ENCODE measurements at places on chromosomes 3 and 15.

- DNase-seq, result no peak
Observed at GRCh38 chr3:10757021-10757820, 58.8 kb upstream of the SLC6A11 start.

- DNase-seq, result no peak
Observed at GRCh38 chr15:59298225-59298853, 74.3 kb downstream of the MYO1E start.

- DNase-seq, result no peak
Observed at GRCh38 chr3:39127908-39128304, 20.4 kb downstream of the TTC21A start.

- DNase-seq, result no peak
Observed at GRCh38 chr3:24915639-24916038, 421.0 kb upstream of the THRB start.

GRCh38 chr15:40766194-40766815 is 2.4 kb downstream of the GCHFR start:
- DNase-seq, result no peak

DNA sequence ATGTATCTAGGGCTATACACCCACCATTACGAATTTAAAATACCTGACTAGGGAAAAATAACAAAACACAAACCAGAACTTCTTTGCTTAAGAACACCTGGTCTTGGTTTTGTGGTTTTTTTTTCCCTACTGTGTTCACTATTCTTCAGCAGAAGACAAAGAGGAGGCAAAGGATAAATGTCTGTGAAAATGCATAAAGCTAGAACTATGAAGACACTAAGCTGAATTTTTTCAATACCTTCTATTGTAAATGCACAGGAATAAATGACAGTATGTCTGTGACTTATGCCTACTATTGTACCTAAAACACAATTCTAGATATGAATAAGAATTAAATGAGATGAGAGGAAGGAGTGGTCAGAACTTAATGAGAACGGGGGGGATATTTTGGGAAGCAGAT is 86.9 kb downstream of the TBL1XR1 start:
- DNase-seq, result no peak

- no peak for DNase-seq
Observed at GRCh38 chr15:29676961-29677402, 145.3 kb downstream of the TJP1 start.

GRCh38 chr3:185056908-185057307 is 96.0 kb downstream of the C3orf70 start:
- no peak for DNase-seq

DNA sequence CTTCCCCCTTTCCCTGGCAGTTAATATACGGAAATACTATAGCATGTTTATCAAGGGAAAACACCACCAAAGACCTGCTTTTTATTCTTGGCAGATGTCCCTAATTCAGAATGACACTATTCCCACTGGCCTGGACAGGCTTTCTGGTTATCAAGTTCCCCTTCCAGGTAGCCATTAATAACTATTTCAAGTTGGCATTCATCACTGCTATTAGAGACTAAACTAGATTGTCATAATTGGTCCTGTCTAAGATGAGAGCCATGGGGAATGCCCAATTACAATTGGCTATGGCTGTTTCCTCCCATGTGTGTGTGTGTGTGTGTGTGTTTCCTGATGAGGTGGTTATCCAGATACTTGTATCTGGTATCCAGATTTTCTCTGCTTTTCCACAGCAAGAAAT is 608.1 kb downstream of the SQOR start:
- DNase-seq, result no peak

DNA sequence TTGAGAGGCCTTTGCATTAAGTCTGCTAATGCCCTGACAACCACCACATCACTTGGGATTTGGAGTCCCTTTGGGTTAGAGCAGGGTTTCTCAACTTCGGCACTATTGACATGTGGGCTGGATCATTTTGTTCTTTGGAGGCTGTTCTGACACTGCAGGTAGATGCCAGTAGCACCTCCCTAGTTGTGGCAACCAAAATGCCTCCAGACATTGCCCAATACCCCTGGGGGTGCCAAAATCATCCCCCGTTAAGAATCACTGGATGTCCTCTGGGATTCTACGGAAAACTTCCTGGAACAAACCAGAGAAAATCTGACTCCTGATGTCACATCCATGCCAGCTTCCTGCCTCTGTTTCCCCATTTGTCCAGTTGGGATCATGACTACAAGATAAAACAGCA is 37.2 kb upstream of the BLM start:
- no peak for DNase-seq

DNA sequence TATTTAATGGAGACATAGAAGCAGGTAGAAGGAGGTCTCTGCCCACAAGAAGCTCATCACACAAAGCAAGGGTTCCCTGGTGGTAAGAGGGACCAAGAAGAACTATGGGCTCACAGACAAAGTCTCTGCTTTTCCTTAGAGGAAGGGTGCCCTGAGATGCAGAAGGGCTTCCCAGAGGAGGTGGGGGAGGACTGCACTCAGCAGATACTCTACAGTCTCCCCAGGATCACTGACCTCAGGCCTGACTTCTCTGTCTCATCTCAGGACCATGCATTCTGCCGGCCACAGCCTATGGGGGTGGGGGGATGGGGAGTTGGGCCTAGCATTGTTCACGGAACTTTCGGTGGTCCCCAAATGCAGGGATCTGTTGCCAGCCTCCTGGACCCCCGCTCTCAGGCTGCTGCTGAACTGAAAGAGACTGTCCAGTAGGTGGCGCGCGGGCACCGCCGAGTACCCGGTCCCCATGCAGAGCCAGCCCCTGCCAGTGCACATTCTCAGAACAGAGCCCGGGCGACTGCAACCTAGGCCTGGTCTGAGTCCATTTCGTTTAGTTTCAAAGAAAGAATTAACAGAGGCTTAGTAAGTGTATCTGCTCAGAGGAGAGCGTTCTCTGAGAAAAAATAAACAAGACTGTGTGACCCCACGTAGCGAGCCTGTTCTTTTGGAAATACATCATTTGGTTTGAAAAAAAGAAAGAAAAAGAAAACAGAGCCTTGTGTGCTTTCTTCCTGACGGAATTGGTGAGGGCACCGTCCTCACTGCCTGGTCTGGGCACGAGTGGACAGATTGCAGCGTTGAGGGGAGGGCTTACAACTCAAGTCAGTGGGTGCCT is 74.1 kb downstream of the LRTM1 start:
- no peak for DNase-seq

DNA sequence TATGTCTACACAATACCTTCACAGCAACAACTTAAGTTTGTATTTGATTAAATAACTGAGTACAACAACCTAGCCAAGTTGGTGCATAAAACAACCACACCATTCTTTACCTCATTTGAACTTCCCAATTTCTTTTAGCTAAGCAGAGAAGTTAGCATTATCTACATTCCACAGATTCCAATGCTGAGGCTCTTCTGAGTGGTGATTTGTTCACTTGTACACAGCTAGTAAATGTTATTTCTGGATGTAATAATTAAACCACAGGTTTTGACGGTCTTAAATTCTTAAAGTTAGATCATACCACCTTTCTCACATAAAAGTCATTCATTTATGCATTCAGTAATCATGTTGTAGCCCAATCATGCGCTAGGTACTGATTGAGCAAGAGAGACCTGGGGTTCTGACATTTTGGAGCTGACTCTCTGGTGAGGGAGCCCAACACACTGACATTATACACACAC is 102.5 kb downstream of the SST start:
- DNase-seq, result no peak

DNA sequence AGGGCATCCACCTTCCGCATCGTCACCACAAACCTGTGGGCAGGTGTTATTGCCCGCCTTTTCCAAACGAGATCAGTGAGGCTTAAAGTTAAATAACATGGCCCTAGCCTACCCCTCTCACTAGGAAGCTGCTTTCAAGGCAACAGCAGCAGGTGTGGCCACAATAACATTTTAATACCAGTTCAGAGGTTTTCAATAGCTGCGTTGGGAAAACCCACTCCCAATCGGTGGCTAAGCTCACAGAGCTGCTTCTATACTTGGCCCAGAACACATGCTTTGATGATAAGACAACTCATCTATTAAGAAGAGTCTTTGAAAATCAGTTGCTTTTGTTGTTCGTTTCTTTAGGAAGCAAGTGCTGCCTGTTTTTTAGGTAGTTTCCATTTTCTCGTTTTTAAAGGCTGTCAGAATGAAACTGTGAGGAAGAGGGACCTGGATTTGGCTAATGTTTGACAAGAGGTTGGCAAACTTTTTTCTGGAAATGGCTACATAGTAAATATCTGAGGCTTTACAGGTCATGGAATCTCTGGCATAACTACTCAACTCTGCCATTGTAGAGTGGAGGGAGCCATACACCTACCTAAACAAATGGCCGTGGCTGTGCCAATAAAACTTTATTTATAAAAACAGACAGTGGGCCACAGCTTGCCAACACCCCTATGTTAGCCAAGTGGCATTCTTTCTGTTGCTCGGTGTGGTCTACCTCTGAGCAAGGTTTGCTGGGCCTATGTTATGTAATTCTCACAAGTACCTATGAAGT is 179.6 kb downstream of the FEZF2 start:
- DNase-seq, result no peak

GRCh38 chr3:3165241-3165640 is 14.2 kb downstream of the CRBN start:
- no peak for DNase-seq

- DNase-seq, result no peak
Observed at GRCh38 chr3:111861391-111861790, 2.3 kb downstream of the PHLDB2 start.

- no peak for DNase-seq
Observed at GRCh38 chr15:68818066-68818768, 2.5 kb downstream of the ANP32A start.

DNA sequence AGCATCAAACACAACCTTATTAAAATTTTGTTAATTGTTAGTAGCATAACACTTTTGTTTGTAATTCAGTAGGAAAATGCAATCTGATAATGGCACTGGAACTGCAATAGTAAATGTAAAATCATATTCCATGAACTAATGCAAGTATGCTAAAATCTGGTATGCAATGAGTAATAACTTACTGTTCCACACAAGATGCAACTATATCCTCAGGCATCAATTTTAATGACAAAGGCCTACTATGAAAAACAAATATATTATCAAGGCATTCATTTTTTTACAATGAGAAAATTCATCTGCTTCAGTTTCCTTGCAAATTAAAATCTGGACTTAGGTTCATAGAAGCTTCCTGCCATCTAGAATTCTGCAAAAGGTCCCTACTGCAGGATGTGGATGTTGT is 1.4 kb upstream of the NSMCE3 start:
- DNase-seq, result no peak

DNA sequence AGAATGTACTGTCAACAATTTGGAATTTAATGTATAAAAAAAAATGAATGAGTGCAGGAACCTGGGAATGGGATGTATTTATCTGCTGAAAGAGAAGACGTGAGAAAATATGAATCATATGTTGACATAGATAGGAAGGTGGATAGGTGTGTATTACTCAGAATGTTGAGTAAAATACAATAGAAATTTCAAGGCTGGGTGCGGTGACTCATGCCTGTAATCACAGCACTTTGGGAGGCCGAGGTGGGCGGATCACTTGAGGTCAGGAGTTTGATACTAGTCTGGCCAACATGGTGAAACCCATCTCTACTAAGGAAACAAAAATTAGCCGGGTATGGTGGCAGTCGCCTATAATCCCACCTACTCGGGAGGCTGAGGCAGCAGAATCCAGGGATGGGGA is 202.8 kb downstream of the CADM2 start:
- DNase-seq, result no peak

GRCh38 chr15:95410757-95411156 is 919.7 kb upstream of the NR2F2 start:
- DNase-seq, result no peak

DNA sequence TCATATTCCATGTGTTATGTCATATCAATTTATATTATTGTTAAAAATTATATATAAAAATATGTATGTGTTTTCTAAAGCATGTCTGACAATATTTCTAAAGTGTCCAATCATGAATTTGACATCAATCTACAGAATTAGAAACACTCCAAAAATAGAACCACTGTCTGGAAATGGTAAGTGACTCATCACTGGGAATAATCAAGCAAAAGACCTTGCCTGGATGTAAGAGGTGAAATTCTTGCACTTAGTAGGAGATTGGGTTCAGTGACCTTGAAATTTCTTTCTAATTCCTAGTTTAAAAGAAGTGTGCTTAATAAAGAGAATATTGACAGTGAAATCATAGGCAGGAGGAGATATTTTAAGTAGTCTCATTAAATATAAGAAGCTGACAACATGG is 188.8 kb downstream of the ZNF385D start:
- DNase-seq, result no peak

DNA sequence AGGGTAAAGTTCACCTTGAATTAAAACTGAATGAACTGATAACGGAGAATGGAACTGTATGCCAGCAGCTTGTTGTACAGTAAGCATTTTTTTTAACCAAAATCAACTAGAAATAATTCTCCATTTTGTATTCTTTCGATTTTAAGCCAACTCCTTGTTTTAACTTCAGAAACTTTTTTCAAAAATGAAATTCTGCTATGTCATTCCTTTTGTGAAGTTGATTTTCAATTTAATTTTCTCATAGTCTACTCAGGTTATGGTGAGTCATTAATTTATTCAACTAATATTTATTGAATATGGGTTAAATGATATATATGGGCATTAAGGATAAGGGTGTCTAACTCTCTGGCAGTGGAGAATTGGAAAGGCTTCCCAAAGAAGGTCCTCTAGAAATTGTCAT is 53.7 kb downstream of the RASA2 start:
- no peak for DNase-seq

- no peak for DNase-seq
Observed at GRCh38 chr3:153242896-153243295, 80.9 kb downstream of the RAP2B start.

- DNase-seq, result no peak
Observed at GRCh38 chr3:170507063-170507462, 78.8 kb downstream of the SLC7A14 start.

DNA sequence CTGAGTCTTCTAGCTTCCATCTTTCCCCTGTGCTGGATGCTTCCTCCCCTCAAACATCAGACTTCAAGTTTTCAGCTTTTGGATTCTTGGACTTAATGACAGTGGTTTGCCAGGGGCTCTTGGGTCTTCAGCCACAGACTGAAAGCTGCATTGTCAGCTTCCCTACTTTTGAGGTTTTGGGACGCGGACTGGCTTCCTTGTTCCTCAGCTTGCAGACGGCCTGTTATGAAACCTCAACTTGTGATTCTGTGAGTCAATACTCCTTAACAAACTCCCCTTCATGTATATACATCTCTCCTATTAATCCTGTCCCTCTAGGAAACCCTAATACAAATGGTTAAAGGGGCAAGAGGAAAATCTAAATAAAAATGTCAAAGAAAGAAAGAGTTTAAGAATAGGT is 100.1 kb downstream of the ABI3BP start:
- no peak for DNase-seq

DNA sequence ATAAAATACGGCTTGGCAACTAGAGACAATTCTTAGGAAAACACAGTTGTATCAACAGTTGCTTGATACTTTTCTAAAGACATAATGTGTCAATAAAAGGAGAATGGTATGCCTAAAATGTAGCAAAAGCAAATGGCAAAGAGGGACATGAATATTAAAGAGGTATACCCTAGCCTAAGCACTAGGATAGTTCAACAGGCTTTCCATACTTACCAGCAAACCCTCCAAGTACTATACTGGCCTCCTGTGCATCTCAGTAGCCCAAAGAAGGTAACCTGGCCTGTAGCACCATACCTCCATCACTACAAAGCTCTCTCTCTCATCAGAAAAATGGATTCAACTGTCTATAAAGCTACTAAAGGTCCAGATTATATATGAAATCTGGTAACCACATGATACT is 7.5 kb downstream of the SETD2 start:
- no peak for DNase-seq
